NCI-H526 (cell line): ENCODE measurements at places on chromosomes 6 and 20.

- no peak for DNase-seq
These were observed 356.3 kb upstream of the IRAK1BP1 start for GRCh38 chr6:78511009-78511408.

GRCh38 chr6:118621799-118622470, 29.5 kb downstream of the CEP85L start:
- DNase-seq: no peak

DNA sequence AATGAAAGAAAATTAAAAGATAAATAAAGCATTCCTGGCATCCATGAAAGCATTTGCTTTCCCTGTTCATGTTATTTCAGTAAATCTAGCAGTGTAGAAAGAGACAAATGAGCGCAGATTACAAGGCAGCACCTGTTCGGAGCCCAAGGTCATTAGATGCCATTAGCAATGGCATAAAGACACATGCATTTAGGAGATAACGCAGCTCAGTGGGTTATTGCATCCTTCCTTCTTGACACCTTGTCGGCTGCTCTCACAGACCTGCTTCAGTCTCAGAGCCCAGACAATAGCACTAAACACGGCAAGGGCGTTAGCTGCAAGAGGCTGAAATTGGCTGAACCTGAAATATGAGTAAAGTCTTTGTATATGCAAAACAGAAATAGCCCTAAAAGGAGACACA, 140.3 kb downstream of the ATXN1 start:
- peak; percentile 91 for DNase-seq

GRCh38 chr6:122790423-122791309, 1.6 kb downstream of the SMPDL3A start:
- no peak for DNase-seq

- no peak for DNase-seq
These were observed 25.3 kb upstream of the TMEM217 start for GRCh38 chr6:37283268-37283667.

DNA sequence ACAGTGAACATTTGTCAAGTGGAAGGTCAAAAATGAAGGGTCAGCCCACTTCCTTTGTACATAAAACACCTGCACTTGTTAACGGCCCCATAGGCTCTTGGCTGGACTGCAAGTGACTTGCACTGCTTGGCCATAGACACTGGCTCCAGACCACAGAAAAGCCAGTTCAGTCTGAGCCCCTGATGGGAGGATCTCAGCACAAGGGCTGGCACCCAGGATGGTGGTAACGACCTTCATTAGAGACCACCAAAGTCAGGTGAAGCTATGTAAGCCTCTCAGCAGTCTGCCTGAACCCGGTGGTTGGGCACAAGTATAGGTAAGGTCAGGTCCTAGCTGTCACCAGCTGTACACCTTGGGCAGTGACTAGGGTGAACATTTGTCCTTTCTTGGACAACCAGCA, 16.1 kb downstream of the PLAGL2 start:
- DNase-seq: no peak

GRCh38 chr6:10297832-10298231, 117.0 kb downstream of the TFAP2A start:
- DNase-seq: no peak

DNA sequence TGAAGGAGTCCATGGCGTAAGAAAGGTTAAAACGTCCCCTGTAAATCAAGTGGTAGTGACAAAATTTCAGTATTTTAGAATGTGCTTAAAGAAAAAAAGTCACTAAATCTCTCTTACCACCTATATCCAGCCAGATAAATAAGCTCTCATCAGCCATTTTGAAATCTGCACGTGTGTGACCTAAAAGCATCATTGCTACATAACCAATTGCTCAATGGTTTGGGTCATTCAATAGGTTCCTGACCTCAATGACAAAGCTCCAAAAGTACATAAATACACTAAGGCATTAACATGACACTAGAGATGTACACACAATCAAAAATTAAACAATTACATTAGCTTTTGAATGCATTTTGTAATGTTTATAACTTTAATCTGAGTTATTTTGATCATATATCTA, 272.4 kb downstream of the GMDS start:
- no peak for DNase-seq

- DNase-seq: no peak
These were observed 184.2 kb downstream of the LY86 start for GRCh38 chr6:6772751-6773150.

- DNase-seq: peak; percentile 55
These were observed 10.3 kb upstream of the TAAR9 start for GRCh38 chr6:132527791-132528190.

DNA sequence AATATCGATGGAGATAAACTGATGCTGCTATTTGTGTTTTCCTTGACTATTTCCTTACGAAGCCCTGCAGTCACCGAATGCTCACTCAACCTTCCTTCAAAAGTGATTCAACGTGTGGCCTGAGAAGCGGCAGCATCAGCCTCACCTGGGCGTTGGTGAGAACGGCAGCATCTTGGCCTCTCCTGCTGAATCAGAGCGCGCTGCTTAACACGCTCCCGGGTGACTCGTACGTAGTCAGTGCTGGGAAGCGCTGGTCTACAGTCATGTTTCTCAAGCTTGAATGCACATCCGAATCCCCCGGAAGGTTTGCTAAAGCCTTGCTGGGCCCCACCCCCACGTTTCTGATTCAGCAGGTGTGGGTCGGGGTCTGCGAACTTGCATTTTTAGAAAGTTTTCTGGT, 214.1 kb upstream of the RREB1 start:
- no peak for DNase-seq

GRCh38 chr6:153015094-153015640, 12.7 kb upstream of the MTRF1L start:
- no peak for DNase-seq

DNA sequence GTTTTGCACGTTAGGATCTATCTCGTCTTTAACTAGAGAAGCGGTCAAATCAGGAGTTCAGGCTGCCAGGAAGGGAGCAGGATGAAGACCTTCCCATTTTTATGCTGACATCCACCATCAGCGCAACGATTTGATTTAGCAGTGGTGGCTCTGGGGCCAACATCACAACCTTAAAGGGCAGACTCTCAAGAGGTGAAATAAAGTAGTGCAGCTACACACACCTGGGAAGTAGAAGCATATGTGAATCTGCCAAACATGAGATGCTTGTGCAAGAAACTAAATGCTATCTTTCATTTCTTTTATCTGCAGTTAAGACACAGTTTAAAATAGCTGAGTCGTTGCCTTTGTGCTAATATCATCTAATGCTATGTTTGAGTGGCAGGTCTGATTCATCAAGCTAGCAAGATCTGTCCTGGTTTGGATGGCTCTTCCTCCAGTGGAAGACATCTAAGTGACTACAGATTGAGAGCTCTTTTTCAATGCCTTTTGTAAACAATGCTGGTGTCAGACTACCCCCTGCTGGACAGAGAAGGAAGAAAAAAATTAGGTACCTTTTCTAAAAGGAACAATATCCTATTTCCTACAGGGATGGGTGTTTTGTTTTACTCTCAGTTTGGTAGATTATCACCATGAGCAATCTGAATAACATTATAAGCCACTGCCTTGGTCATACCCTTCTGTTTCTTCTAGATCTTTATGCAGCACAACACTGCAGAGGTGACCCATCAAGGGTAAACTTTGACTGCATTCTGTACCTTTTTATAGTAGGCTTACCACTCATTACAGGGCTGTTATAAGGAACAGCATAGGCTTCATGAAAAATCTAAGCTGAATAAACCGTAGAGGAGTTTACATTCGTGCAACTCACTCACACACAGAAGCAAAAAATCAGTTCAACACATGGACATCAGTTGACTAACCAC, 171.6 kb upstream of the FBXL4 start:
- peak; percentile 64 for DNase-seq

DNA sequence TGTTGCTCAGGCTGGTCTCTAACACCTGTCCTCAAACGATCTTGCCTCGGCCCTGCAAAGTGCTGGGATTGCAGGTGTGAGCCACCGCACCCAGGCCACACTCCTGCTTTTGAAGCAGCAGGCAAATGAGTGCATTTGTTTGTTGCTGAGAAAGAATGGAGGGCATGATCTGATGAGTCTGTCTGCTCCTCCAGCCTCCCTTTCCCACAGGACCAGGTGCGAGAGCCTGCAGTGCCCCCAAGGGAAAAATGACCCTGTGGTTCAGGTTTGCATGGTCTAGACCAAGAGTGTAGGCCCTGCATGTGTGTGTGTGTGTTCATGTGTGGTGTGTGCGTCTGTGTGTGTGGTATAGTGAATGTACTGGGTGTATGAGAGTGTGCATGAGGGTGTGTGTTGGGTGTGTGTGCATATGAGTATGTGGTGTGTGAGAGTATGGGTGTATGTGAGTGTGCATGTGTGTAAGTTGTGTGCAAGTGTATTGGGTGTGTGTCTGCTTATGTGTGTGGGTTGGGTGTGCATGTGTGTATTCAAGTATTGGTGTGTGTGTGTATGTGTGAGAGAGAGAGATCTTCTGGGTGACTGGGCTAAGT, 22.8 kb upstream of the FOXC1 start:
- DNase-seq: peak; percentile 72

DNA sequence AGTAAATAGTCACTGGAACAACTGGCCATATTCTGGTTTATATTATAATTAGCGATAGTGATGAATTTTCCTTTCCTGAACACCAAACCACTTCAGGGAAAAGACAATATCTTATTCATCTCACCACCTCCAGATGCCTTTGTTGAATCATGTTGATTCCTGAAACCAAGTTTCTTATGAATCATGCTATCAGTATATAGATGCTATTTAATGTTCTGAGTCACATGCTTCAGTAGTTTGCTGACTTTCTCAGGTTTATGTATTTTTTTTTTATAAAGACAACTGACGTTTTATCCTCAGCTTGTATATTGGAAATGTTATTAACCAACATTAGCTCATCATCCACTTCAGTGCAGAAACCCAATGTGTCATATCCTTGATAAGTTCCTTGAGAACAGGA, 710.2 kb upstream of the POU3F2 start:
- no peak for DNase-seq

- DNase-seq: no peak
These were observed 7.1 kb downstream of the AMD1 start for GRCh38 chr6:110881546-110882273.

- DNase-seq: peak; percentile 60
These were observed 284.1 kb upstream of the PLN start for GRCh38 chr6:118263921-118264486.

DNA sequence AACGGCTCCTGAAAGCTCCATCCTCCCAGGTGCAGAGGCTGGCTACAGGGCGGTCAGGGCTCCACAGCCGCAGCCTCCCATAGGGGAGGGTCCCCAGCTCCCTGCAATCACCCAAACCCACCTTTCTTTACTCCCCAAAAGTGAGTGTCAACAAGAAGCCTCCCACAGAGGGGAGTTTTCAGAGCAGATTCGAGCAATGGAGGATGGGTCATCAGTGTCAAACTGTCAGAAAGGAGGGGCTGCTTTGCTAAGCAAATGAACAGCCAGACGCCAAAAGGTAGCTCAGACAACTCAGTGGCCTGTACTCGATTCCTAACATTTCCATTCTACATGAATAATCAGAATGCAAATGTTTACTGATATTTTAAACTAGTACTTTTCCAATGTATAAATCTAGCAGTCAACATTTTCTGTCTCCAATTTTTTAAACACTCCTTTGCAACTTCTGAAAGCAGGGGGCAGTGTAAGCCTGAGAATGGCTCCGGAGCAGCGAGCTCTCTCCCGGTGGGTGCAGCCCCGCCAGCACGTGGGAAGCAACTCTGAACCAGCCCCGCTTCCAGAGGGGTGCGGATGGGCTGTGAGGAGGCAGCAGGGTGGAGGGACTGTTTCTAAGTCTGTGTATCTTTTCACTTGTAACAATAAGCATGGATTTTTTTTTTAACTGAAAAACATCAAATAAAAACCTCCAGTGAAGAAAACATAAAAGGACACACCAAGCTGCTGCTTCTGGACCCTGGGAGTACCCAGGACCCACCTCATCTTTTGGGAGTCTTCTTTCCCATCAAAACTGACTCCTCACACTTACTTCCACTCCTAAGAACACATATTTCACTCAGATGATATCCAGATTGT, 54.9 kb downstream of the TAF4 start:
- peak; percentile 98 for DNase-seq

DNA sequence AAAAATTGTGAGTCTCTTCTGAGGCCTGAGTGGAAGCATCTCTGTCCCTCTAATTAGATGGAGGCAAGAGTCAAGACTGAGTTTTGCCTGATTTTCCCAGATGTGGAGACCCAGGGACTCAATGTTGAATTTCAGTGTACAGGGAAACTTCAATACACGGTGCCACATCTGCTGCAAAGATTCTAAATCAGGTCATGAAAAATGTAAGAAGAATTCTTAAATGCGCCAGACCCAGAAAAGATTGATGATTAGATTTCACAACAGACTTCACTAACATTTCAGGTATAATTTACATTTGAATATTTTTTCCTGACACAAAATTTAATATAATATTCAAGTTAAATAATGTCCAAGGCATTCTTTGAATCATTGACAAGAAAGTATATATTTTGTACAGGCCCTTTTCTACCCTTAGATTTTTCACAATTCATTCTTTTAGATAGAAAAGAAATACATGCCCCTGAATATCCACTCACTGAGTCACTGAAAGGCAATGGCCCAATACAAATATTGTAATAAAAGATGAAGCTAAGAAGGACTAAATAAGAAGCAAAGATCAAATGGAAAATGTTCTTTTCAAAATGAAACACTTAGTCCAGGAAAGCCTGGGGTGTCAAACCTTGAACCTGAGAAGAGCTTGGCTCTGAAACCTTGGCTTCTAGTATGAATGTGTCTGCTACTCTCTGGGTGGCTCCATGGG, 18.2 kb upstream of the HDGFL1 start:
- DNase-seq: no peak

DNA sequence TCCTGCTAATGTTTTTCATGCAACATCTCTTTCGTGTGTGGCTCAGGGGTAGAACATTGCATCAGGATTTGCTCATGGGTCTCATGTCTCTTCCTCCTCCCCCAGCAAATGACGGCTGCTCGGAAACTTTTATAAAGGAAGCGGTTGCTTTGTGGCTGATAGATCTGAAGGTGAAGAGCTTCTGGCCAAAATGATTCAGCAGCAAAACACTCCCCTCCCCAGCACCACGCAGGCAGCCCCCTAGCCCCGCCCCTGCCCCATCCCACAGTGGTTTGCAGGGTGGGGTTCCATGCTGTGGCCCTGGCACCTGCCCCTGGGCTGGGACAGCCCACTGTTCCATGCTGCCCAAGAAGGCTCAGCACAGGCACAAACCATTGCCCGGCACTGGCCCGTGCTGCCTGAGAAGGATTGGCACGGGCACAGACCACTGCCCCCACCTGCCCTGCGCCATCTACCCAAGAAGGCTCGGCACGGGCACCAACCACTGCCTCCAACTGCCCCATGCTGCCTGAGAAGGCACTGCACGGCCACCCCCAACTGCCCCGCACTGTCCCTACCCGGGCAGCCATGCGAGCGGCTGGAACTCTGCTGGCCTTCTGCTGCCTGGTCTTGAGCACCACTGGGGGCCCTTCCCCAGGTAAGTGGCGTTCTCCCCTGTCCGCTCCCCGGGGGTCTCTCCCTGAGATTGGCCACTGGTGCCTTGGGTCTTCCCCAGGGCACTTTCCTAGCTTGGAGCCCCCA, at the start of gene CST7:
CST7 (plus strand) TSS at position 331 of the 741 bp plus-strand sequence; CDS start at position 568, 237 bp downstream.
- no peak for DNase-seq

GRCh38 chr20:58372806-58373205, 16.2 kb upstream of the VAPB start:
- DNase-seq: no peak

- no peak for DNase-seq
These were observed 167.8 kb upstream of the RIPOR2 start for GRCh38 chr6:25103603-25104002.
